Natural killer cell (primary cell): ENCODE measurements at places on chromosomes 12 and 14. TPM values are rescaled to one million over a fixed set of nuclear protein-coding genes. Genes with fewer than 3 reads are reported as not detected.

GRCh38 chr12:1590221-1590979 lies 4.0 kb downstream of the FBXL14 start:
- DNase-seq, result no peak
- peaks cover 33% of the 10 kb centered on the region for H3K4me1 ChIP-seq

KLHL33 gene
- 0.97 TPM for total RNA-seq

NCAPD2 gene
- 38.8 TPM for total RNA-seq

DNA sequence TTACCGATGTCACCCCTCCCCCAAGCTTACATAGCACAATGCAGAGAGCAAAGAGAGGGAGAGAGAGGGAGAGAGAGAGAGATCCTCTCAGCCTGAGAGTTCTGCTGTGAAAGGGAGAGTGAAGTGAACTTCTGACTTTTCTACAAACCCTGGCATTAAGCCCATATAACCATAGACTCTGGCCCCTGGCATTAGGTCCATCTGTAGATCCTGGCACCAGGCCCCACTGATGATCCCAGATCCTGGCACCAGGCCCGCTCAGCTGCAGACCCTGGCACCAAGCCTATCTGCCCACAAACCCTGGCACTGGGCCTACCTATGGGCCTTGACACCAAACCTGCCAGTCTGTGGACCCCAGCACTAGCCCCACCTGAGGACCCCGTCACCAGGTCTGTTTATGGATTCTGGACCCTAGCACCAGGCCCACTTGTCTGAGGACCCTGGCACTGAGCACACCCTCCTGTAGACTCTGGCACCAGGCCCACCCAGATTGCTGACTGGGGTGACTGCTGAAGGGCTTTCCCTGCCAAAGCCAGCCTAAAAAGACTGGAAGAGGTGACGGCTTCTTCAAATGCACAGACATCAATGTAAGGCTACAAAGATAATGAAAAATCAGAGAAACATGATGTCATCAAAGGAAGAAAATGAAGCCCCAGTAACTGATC lies 14.5 kb upstream of the KRT83 start:
- no peak for DNase-seq
- H3K27me3 ChIP-seq, result peaks cover 4% of the 10 kb centered on the region
- H3K27ac ChIP-seq, result no peak overlapping the region
- no peaks in the 10 kb centered on the region for H3K36me3 ChIP-seq

DNA sequence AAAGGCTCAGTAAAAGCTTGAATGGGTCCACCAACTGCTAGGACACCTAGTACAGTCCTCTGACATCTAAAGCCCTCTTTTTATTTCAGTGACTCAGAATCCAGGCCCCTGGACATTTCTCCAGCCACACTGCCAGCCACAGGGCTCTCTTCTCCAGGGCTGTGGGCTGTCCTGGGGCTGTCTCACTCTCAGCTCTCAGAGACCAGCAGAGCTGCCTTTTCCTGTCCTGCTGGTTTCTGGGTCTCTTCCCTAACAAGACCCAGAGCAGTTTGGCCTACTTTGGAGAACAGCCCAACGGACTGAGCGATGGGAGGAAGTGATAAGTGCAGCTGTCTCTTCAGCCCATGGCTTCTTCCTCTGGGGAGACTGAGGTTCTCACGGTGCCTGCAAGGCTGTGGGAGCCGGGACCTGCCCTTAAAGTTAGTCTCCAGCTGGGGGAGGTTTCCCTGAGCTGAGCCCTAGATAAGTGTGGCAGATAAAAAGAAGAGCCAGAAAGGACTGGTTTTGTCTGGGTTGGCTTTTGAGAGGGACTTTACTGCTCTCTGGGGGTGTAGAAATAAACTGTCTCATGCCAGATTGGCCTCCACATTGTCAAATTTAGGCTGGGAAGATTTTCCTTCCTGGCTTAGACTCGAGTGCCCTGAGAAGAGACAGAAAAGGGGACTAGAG lies 979.8 kb downstream of the VRK1 start:
- no peaks in the 10 kb centered on the region for H3K27me3 ChIP-seq
- no peak overlapping the region for H3K27ac ChIP-seq
- no peaks in the 10 kb centered on the region for H3K36me3 ChIP-seq
- no peak overlapping the region for H3K4me3 ChIP-seq
- DNase-seq, result peak; percentile 39
- peaks cover 8% of the 10 kb centered on the region for H3K4me1 ChIP-seq

DIP2B gene
- total RNA-seq, result 23.2 TPM
